ENCODE measurements at places on chromosomes 1 and 21.

DNA sequence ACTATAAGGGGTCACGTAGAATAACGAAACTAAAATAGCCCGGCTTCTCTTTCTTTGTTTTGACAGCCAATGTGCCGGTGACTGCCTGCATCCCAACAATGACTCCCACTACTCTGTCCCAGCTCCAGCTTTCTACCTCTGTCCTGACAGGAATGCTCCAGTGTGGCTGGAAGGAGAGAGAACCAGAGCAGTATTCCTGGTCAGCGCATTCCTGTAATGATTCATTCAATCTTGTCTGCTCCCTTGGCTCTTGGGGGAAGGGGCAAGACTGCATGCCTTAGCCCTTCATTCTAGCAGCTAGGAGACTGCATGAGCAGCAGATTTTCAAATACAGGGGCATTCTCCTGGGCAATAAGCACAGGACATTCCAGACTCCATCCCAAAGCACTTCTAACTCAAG, 132.1 kb upstream of the PRMT6 start:
- DNase-seq: no peak

DNA sequence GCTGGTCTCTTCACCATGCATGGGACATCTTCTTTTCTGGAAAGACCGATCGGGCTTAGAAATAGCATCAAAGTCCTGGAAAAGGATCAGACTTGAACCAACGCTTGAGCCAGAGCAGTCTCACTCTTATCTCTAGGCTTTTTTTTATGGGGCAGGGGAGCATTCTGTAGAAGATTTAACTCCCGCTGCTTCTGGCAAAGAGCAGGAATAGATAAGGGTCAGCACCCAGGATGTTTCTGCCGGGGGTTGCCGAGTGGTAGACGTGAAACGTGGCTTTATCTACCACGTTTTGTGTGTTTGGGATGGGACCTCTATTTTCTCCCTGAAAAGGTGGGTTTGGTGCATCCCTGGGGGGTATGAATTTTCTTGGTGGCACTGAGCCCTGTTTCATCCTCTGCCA, 18.8 kb downstream of the SPSB1 start:
- no peak for DNase-seq

DNA sequence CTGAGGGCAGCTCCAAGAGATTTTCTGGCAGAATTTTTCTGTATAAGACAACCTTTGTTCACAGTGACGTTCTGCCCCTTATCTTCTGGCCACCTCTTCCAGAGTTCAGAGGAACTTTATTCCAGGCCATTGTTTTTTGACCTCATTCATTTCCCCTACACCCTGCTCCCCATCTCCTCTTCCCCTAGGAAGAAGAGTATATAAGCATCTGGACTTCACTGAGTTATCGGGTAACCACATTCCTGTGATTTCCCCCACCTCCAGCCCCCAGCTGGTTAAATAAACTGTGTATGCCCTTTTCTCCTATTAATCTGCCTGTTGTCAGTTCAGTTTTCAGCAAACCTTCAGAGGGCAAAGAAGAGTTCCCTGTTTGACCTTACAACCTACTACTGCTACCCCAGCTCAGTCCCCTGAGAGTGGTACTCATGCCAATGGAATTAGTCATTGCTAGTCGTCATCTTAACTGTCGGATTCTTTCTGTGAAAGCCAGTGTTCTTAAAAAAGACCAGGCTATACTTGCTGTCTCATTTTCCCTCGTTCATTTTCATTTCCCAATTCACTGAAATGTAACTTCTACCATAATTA, 14.3 kb upstream of the ALG14 start:
- DNase-seq: no peak

- no peak for DNase-seq
These were observed 275.1 kb downstream of the PTPRU start for GRCh38 chr1:29511436-29511835.

GRCh38 chr1:154151311-154151710, 3.6 kb downstream of the NUP210L start:
- DNase-seq: no peak

GRCh38 chr1:185996211-185996610, 262.0 kb downstream of the HMCN1 start:
- DNase-seq: no peak

- no peak for DNase-seq
These were observed 40.3 kb downstream of the KIF1B start for GRCh38 chr1:10250663-10251062.

- DNase-seq: no peak
These were observed 38.5 kb upstream of the EGLN1 start for GRCh38 chr1:231460614-231461013.

DNA sequence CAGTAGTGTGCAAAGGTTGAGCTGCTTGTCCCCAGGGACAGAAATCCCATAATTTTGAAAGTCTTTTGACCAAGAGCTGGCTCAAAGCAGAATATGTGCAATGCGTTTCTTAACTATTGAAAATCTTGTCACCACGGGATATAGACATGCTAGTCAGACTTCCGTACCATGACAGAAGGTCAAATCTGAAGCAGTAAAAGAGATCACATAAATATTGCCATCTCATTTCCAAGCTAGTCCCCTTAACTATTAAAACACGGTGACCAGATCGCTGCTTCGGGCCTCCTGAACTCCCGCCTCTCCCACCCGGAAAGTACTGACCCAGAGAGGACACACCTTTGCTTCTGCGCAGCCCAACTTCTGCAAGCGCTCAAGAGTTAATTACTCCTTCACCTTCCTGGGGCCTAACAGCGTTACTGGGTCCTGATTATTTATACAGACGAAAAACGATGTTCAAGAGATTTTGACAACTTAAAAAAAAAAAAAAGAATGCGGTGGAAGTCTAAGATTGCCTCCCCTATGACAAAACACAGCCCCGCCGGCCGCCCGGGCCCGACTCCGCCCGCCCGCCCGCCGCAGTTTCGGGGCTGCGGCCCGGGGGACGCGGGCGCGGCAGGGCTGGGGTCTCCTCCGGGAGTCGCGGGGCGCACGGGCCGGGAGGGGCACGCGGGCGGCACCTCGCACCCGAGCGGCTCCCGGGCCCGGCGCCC, 692 bp downstream of the SORT1 start:
- no peak for DNase-seq

GRCh38 chr1:219298571-219299148, 125.0 kb downstream of the LYPLAL1 start:
- no peak for DNase-seq

GRCh38 chr1:156745881-156746280, 5.0 kb upstream of the MRPL24 start:
- DNase-seq: no peak

GRCh38 chr1:169753549-169753948, 19.7 kb upstream of the SELE start:
- no peak for DNase-seq

DNA sequence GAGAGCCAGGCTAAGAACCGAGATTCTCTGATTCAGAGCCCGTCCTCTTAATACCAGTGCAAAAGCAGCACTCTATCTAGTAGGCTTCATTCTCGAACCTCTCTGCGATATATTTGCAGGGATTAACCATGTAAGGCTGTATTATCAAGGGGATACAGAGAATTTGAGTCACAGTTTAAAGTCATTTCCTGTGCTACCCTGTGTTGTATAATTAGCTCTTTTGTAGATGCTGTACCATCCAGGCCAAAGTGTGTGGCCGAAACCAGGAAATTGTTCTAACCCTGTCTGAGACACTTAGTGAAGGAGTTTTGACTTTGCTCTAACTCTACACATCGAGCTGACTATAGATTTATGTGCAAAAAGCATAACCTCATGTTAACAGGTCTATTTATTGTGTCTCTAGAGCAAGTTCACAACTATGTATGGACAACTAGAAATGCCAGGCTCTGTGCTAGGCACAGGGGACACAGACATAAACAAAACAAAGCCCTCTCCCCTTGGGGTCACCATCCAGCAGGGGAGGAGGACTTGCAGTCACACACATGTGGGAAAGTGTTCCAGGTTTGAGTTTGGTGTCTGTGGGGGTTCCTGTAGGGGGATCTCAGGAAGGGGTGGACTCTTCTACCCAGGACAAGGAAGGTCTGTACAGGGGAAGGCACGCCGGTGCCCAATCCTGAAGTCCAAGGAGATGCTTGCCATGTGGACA, 182.2 kb downstream of the DHRS3 start:
- DNase-seq: no peak

DNA sequence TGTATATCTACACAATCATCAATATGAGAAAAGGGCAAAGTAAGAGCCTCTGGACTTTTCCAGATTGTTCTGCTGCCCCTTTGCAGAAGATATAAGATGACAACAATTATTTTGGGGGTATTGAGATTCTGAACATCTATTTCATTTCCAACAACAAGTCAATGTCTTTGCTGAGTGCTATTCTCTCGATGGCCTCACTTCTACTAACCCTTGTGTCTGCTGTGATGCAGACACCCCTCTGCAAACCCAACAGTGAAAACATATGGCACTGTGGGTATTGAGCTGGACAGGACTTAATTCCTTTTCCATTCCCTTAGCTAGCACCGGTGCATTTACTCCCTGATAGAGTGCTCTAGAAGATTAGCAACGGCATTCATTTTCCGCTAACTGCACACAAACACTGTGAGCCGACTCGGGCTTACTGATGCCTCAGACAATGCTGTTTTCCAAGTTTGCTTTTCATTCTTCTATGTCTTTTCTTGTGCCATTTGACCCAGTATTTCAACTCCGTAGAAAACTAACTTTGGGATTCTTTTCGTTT, 33.4 kb upstream of the SMYD2 start:
- DNase-seq: no peak

GRCh38 chr1:208079161-208079560, 165.0 kb downstream of the PLXNA2 start:
- no peak for DNase-seq

DNA sequence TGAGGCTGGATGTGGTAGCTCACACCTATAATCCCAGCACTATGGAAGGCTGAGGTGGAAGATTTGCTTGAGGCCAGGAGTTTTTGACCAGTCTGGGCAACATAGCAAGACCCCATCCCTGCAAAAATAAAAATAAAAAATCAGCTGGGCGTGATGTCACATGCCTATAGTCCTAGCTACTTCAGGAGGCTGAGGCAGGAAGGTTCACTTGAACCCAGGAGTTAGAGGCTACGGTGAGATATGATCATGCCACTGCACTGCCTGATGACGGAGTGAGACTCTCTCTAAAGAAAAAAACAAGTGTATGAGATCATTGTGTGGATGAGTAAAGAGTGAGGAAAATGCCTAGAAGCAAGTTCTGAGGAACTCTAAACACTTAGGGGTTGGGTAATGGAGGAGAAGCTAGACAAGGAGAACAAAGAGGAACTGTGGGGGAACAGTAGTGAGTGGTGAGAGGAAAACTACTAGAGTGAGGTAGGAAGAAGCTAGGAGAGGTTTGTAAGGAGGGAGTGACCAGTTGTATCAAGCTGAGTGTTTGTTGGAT, 17.0 kb downstream of the CLIC4 start:
- no peak for DNase-seq

DNA sequence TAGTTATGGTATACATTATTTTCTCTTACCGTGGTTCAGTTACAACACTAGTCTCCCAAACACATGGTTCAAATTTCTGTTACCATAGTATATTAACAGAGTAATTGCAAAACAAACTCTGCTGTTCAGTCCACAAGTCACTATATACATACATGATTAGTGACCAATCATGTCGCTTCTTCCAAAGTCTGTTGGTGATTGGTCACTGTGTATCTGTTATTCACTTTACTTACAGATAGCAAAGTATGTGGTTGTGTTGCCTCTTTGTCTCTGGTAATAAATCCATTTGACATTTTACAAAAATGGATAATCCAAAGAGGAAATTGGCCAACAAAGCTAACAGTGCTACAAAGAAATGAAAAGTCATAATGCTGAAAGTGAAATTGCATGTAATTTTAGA, 107.2 kb downstream of the RABGAP1L start:
- DNase-seq: no peak

DNA sequence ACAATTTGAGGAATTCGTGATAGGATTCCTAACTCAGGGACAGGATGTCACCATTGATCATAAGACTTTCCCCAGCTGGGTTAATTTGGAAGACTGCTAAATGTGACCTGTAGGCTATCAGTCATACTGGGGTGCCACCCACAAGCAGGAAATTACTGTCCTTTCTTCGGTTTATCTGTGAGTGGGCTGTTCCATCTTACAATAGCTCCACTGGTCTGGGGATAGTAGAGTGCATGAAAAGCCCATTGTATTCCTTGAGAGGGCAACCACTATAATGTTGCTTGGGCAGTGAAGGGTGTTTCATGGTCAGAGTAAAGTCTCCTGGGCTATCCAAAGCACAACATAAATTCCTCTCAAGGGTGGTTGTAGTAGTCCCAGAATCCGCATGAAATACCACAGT, 1523.0 kb upstream of the B3GALT2 start:
- DNase-seq: no peak

- peak; percentile 56 for DNase-seq
These were observed at the start of gene KCNK1 for GRCh38 chr1:233613252-233614172. TSS of gene KCNK1 (plus strand) at chr1:233614106. CDS start at chr1:233614172, 66 bp downstream.

DNA sequence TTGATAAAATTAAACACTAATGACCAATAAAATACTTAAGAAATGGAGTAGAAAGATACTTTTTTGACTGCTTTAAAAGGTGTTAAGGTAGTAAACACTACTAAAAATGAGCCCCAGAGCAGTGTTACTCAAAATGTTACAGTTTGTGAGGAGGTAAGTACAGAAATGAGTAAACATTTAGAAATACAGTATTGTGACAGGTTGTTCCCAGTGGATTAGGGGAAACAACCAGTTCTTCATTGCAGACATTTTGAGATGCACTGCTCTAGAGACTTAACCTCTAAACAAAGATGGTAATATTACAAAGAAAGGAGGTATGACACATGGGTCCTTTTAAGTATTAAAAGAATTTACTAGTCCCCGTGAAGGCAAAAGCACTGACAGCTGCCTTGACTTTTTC, 12.7 kb downstream of the DHX9 start:
- no peak for DNase-seq

- DNase-seq: no peak
These were observed 9.8 kb upstream of the GJA8 start for GRCh38 chr1:147892731-147893214.

- DNase-seq: no peak
These were observed 28.7 kb downstream of the IFI44 start for GRCh38 chr1:78678324-78678723.

DNA sequence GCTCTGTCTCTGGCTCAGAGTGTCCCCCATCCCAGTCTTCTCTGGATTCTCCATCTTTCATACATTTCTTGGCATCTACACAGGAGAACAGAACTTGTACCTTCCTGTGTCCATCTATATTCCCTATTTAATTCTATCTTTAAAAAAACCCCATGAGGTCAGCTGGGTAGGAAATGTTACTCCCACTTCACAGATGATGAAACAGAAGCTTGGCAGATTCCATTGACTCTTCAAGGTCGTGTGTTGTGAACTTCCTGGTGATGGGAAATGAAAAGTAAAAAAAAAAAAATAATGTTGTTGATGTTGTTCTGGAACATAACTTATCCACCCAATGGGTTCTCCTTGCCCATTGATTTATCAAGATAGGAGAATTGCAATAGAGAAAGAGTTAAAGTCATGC, 8.9 kb downstream of the CHI3L2 start:
- no peak for DNase-seq

- DNase-seq: peak; percentile 24
These were observed 10.8 kb downstream of the GPR3 start for GRCh38 chr1:27403065-27403726.

GRCh38 chr1:8047686-8048445, 21.8 kb upstream of the ERRFI1 start:
- no peak for DNase-seq

- DNase-seq: no peak
These were observed 126.3 kb downstream of the HIVEP3 start for GRCh38 chr1:41792485-41792770.

GRCh38 chr1:203271018-203271743, 34.1 kb upstream of the BTG2 start:
- DNase-seq: peak; percentile 15

- DNase-seq: no peak
These were observed at the start of gene SH2D2A for GRCh38 chr1:156816561-156817328. TSS of gene SH2D2A (minus strand) at chr1:156816848. CDS start at chr1:156816708, 140 bp downstream.
